Stimulated activated naive CD4-positive, alpha-beta T cell treated with Interleukin-2 at 50 U/mL for 16 hours (primary cell): ENCODE measurements at places on chromosomes 16 and 17.
A peak's percentile ranks its signal among the peaks of the same experiment; 100 is the strongest.

GRCh38 chr17:77961741-77962140 lies 3.2 kb downstream of the TNRC6C start:
- no peak for DNase-seq

- peak; percentile 31 for DNase-seq
Observed at GRCh38 chr17:80785477-80786178, 206.0 kb upstream of the CHMP6 start.

DNA sequence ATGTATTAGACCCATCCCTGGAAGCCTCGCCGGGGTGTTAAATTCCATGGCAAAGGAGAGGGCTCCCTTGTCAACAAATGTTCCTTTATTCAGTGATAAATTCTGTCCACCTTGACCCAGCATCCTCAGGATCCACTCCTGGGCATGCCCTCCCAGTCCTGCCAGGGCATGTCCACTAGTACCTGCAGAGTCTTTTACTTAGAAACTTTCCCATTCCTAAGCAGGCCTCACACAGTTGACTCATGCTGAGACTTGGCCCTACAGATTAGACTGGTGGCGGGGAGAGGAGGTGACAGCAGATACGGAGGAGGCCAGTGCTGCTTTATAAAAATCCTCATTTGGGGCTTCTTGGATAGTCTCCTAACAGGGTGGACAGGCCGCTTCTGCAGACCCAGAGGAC lies 88.8 kb downstream of the CYLD start:
- DNase-seq, result no peak

DNA sequence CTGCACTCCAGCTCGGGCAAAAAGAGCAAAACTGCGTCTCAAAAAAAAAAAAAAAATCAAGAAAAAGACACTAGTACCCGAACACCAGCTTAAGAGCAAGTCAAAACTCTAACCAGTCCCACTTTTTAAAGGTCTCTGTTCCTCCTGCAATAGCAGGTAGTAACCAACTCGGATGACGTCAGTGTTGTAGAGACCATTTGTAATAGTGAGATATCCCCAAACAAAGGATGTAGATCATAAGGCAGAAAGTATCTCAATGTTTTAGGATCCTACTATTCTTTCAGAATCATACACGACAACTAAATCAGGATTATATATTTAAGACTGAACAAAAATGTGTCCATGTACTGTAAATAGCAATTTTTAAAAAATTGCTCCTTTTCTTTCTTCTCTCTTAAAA lies 2.4 kb downstream of the JPT1 start:
- DNase-seq, result no peak

DNA sequence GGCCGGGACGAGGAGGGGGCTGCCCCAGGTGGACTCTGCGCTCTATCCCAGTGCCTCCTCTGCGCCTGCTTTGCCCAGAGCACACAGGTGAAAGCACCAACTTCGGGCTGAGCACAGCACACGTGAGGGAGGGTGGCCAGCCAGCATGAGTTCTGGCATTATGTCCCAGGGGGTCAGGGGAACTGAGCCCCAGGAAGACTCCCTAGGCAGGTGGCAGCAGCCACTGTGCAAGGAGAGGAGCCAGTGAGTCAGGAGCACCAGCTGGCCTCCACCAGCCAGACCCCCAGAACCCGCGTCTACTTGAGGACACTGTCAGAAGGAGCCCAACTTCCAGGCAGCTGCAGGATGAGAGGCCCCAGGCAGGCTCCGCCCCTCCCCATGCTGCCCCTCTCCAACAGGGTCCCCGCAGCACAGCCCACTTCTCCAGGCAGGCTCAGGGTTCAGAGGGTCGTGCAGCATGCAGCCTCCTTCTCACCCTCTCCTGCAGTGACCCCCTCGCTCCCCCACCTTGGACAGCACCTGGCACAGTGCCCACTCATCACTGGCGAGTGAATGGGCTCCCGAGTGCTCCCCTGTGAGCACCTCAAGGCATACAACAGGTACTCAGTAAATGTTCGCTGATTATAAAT lies 44.2 kb upstream of the RASD1 start:
- no peak for DNase-seq

DNA sequence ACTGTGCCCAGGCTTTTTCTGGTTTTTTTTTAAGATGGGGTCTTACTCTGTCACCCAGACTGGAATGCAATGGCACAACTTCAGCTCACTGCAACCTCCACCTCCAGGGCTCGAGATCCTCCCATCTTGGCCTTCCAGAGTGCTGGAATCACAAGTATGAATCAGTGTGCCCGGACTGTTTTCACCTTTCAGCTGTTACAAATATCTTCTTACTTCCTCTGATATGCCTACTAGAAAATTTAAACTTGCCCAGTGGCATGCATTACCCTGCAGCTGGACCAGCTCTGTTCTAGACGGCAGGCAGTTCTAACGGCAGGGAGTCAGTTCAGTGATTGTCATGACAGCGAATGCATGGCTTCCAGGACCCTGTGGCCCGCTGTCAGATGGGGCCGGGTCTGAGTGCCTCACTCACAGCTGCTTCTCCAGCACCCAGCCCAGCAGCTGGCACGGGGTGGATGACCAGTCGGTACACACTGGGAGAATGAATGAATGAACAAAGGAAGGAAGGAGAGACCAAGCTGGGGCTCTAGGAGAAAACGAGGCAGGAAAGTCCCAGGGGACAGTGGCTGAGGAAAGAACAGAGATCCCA lies 28.0 kb upstream of the LITAF start:
- DNase-seq, result no peak

DNA sequence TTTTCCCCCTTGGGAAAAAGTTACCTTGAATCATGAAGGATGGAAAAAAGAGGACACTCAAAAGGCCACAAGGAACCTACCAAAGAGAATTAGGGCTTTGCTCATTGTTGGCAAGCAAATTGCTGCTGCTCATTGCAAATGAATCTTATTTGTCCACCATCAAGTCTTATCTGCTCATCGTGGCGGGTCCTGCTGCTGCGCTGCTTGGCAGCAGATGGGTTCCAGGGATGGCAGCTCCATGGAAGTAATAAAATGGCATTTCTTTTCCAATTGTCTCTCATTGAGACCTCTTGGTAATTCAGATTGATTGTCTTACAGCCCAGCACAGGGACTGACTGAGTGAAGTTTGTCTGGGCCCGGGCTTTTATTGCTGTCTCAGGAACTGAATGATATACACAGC lies 118.7 kb downstream of the MRM1 start:
- DNase-seq, result no peak

DNA sequence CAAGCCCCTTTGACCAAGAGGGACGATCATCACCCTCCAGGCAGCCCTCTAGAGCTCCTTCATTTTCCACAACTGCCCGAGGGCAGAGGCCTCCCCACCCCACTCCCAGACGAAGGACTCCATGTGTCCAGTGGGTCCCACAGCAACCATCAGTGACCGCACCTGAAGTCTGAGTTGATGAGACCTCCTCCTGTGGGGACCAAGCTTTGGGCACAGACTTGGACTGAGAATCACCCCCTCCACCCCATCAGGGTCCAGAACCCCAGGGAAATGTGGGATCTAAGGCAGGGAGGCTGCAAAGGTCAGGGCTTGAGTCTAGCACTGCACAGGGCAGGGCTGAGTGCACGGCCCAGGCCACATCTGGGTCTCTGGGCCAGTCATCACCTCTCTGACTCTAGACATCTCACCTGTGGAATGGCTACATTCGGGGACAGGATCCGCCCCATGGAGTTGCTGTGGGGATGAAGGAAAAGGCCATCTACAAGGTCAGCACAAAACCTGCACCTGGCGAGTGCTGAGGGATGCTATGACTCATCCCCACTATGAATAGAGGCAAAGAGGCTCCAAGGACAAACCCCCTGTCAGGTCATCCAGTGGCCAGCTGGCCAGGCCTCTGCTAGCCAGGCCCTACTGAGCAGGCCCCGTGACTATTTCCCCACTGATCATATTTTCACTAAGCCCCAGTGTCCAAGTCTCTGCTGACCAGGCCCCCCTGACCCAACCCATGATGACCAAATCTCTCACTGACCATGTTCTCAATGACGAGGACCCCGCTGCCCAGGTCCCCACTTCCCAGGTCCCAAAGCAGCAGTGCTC lies 38.4 kb downstream of the TNFRSF13B start:
- no peak for DNase-seq

- DNase-seq, result no peak
Observed at GRCh38 chr16:79599256-79599836, 1.2 kb downstream of the MAF start.

- peak; percentile 15 for DNase-seq
Observed at GRCh38 chr17:68255731-68256538, 8.1 kb downstream of the AMZ2 start.

DNA sequence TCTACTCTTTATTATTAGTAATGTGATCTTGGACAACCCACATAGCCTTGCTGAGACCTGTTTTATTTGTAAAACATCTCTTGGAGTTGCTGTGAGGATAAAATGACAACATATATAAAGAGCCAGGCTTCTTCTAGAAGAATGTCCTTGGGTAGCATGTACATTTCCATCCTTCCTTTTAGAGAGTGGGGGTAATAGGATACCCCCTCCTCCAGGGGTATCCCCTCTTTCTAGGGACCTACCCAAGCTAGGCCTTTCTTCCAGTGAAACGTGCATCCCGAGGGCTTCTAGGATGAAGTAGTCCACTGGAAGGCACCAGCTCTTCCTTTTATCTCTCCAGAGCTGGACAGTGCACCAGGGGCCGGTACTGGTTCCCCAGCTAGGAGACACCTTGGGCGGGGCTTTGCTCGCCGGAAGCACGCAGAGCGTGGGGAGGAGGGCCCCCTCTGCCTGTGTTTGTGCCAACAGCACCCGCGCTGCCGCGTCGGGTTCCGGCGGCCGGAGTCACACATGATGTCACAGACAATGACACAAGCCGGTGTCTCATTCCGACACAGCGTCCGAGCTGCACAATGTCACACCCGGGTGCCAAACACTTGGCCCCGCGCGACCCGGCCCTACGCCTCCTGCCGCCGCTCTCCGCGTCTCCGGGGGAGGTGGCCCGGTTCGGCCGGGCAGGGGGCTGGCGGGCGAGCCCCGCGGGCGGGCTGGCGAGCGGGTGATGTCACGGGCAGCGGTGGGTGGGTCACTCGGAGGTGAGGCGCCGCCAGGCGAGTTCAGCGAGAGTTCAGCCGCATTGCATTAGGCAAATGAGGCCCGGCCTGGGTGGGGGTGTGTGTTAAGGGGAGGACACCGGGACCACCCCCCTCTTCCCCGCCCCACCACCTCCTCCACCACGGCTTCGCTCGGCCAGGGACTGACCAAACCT lies 23.4 kb downstream of the GJD3 start:
- peak; percentile 79 for DNase-seq

DNA sequence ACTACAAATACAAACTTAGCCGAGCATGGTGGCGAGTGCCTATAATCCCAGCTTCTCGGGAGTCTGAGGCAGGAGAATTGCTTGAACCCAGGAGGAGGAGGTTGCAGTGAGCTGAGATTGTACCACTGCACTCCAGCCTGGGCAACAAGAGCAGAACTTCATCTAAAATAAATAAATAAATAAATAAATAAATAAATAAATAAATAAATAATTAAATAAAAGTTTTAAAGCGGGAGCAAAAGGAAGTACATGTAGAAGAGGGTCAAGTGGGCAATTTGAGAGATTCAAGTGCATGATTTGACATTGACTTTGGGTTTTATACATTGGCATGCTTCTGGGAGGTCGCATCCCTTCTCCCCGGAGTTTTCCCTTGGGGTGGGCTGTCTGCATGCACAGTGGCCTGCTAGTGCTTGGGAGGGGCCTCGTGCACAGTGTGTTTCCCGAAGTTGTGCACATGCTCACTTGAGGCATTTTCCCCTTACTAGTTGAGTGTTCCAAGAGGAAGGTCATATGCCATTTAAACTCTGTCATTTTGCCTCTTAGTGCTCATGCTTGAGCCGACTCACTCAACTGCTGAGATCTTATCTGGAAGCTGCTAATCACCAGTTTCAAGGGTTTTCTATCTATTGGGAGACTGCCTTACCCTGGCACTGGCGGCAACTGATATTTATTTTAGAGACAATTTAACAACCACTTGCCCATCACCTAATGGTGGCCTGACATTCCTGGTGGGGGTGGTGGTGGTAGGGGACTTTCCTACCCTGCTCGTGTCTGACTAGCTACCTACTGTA lies 193.2 kb upstream of the MPHOSPH6 start:
- no peak for DNase-seq

DNA sequence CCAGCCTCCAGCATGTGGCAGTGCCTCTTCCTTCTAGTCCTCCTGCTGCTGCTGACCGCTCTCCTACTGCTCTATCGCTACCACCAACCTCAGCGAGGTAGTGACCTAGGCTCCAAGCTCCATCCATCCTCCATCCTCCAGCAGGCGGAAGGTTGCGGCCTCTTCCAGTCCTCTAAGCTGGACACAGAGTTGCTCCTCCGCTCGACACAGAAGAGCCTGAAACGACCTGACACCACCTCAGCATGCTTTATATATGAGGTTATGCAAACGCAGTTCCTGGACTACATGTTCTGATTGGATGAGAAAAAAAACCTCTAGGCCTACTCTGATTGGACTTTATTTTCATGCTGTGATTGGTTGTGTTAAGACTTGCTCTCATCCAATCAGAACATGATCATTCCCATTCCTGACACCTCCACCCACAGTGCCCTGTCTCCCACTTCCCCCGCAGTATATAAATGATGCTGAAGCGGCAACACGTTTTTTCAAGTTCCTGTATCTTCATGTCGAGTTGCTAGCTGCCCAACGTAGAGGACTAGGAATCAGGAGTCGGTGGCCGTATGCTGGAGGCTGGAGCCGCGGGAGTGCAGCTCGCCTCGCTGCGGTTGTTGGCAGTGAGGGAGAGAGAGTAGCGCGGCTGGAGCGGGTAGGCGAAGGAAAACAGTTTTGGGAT lies 398.1 kb downstream of the KCNJ18 start:
- DNase-seq, result no peak

- peak; percentile 69 for DNase-seq
Observed at GRCh38 chr16:81567987-81568748, 123.6 kb downstream of the CMIP start.

- no peak for DNase-seq
Observed at GRCh38 chr16:450385-450784, 24.9 kb downstream of the RAB11FIP3 start.

- no peak for DNase-seq
Observed at GRCh38 chr17:70564006-70564620, 394.8 kb downstream of the KCNJ2 start.

DNA sequence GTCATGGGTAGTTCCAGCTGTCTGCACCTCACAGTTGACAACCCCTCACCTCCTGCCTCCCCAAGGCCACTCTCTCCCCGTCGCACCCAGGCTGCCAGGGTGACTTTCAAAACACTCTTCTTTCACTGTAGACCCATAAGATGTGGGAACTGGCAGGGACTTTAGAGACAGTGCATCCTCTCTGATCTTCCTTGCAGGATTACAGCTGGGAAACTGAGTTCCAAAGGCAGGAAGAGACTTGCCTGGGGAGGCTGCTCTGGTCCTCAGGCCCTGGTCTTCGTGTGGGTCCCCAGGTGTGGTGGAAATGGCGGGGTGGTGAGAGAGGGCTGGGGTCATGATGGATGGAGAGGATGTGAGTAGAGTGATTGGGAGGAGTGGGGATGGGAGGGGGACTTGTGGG lies 21.9 kb upstream of the NKD1 start:
- DNase-seq, result no peak

- no peak for DNase-seq
Observed at GRCh38 chr16:51154271-51155171, 3.5 kb upstream of the SALL1 start.

GRCh38 chr17:80430446-80431245 lies 15.7 kb downstream of the ENDOV start:
- DNase-seq, result no peak

GRCh38 chr17:79622776-79623175 lies 11.9 kb upstream of the RBFOX3 start:
- no peak for DNase-seq
